ENCODE measurements at places on chromosomes 7 and 10.

- no peak for DNase-seq
Measured at GRCh38 chr7:98864731-98865453, 4.9 kb downstream of the TMEM130 start.

- DNase-seq, result no peak
Measured at GRCh38 chr10:36494371-36494770, 631.0 kb upstream of the ANKRD30A start.

DNA sequence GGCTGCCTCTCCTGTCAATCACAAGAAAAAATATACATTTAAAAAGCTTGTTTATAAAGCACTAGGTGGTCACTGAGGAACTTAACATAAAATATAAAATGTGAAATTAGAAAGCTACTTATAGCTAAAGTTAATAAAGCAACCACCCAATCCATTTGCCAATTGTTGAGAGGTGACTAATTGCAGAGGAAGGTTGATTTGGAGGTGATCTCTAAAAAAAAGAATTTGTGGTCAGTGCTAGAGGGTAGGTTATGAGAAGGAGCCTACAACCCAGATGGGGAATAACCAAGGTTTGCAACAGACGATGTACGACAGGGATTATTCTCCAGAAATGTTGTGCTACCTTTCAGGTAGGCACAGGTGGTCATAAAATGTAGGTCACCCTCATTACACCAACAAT lies 444.2 kb upstream of the C7orf33 start:
- DNase-seq, result no peak

GRCh38 chr10:28922127-28922526 lies 244.8 kb downstream of the BAMBI start:
- no peak for DNase-seq

GRCh38 chr7:151694441-151694827 lies 174.7 kb upstream of the RHEB start:
- no peak for DNase-seq

DNA sequence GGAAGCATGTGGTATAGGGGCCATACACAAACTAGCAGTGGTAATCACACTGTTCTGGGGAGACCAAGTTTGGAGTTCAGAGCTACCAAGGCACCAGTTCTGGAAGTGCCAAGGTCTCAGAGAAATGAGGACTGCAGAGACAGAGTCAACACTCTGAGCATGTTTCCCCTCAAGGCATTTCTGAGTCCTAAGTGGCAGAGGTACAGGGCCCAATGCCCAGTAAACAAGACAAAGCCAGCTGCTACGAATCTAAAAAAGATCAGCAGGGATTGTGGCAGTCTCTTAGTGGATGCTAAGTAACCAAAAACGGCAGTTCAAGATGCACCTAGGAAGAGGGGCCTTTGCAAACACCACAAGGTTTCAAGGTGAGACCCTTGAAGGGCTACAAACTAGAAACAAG lies 271.9 kb downstream of the TNS3 start:
- DNase-seq, result no peak
